Activated CD8-positive, alpha-beta memory T cell treated with anti-CD3 and anti-CD28 coated beads, Interleukin-2, amount 50 U/mL, for 48 hours (primary cell): ENCODE measurements at places on chromosomes 13 and 19.

GRCh38 chr13:45216193-45216592 is 15.3 kb upstream of the KCTD4 start:
- no peak for DNase-seq

GRCh38 chr19:28737021-28737895 is 475.7 kb downstream of the UQCRFS1 start:
- DNase-seq: no peak

DNA sequence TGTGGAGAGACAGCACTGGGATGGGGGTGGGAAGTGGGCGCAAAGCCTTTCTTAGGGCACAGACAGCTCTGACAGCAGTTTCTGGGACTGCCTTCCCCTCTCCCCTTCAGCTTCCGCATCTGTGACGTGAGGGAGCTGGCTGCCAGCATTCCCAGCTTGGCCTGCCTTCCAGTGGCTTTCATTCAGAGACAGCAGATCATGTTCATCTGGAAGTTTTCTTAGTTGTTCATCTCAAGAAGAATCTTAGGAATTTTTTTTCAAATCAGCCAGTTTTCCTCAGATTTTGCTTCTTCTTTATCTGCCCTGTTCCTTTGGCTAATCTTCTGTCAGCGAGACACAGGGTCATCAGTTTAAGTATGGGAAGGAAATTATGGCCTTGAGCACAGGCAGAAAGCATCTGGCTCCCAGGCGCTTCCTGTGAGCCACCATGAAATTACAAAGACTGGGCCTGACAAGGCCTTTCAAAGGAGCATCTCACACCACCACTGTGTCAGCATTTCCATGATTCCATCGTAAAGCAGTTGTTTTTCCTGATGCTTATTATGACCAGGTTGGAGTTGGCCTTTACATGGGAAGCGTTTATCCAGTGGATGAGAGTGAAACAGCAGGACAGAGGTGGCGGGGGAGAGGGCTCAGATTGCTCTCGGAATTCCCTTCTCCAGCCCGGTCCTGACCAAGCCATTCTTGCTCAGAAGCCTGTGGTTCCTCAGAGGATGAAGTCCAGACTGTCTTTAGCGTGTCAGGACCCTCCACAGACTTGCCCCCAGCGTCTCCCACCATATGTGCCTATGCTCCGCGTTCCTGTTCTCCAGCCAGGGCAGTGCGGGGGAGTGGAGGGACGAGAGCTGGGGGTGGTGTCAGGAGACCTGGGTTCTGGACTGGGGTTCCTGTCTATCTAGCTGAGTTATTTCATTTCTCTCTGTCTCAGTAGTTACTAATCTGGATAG is 43.6 kb downstream of the ARHGAP35 start:
- no peak for DNase-seq

DNA sequence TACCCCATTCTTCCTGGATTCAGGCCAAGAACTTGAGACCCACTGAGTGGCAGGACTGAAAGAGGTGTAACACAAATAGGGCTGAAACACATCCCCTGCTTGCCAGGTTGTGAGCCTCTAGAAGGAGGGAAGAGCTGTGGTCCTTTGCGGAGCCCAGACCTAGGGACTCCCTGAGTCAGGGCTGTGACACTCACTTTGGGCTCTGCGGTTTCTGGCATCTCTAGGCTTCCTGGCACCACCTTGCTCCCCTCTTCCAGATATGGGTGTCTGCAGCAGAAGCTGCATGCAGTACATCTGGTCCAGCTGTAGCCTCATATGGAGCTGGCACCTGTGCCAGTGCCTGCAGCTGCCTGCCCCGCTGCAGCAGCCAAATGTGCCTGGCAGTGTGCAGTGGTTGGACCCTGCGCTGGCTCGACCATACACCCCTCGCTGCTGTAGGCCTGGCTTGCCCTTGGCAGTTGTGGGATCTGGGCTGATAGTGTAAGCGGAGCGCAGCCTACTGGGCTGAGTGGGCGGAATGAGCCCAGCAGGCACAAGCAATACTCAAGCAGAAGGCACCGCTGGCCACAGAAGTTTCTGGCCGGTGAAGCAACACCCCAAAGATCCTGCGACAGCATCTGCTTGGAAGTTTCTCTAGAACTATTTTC is 290.4 kb downstream of the SLITRK6 start:
- DNase-seq: no peak

DNA sequence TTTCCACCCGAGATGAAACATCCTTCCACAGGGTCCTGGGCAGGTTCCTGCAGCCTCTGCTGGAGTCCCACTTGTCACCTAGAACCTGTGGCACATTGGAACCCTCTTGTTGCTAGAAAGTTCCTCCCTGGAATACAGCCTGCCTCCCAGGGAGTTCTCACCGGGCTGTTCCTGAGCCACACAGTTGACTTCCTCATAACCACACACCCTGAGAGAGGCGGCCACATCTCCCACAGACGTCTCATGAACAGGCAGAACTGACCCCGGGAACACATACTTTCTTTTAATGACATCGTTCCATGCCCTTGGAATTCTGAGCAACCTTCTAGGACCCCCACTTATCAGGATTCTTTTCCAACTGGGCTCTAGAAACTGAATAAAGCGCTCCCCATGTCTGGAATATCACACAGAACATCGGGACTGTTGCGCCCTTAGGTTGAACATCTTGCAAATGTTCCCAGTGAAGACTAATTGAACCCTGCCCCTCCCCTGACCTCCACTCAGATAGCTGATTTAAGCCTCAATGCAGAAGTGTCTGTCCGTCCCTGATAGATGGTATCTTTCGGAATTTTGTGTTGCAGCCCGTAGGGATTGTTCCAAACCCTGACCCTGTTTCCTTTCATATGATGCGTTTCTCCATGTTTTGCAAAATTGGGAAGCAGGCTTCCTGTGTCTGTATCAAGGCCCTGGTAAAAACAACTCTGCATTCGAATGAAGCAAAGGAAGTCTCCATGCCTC is 91.1 kb downstream of the RAB20 start:
- DNase-seq: no peak

DNA sequence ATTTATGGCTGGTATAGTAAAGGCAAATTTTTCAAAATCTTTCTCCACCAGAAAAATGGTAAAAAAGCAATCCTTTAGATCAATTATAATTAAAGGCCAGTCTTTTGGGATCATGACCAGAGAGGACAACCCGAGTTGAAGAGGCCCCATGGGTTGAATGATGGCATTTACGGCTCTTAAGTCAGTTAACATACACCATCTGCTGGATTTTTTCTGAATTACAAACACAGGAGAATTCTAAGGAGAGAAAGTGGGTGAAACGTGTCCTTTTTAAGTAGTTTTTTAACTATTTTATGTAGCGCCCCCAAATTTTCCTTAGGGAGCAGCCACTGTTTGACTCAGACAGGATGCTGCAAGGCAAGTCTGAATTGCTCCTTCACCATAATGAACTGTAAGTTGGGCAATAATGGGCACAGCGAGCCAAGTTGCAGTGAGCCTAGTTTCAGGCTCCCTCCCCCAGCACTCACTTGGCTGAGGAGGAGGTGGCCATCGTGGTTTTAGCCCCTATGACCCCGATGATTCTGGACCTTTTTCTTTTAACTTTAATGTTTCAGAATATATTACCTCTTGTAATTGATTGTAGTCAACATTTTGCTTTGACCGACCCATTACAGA is 13.6 kb upstream of the ZNF611 start:
- DNase-seq: no peak

GRCh38 chr19:54449701-54450069 is 686 bp downstream of the LENG8 start:
- peak; percentile 68 for DNase-seq

- no peak for DNase-seq
These were observed 9.2 kb upstream of the CLIP3 start for GRCh38 chr19:36041831-36042230.

DNA sequence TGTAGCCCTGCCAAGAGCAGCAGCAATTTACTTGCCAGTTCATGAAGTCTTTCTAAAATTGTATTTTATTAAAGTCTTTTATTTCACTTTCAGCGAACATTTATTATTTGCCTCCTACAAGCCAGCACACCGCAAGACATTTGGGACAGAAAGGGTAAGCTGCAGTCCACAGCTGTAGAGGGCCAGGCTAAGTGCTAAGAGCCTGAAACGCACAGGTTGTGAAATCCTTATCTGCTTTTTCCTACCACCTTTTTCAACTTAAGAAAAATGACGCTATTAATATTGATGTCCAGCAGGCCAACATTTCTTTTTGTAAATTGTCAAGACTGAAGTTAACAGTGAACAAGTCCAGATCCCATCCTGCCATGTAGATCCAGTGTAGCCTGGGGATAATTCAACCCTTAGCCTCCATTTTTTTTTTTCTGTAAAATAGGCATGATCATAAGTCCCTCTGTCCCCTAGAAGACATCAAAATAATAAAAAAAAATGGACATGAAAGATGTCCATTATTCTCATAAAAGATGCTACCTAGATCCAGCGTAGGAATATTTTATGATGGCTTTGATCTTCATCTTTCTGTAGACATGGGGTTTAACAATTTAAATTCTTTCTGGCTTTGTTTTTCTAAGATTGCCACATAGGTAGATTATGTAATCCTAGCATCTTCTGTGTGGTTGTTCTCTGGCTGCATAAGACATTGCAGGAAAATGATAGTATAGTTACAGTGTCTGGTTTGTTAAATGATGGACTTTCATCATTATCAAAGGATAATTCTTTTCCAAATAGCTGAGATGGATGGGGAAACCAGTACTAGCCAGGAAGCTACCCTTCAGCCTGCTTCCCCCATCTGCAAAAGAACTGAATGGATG is 128.4 kb downstream of the SHISA2 start:
- DNase-seq: no peak

DNA sequence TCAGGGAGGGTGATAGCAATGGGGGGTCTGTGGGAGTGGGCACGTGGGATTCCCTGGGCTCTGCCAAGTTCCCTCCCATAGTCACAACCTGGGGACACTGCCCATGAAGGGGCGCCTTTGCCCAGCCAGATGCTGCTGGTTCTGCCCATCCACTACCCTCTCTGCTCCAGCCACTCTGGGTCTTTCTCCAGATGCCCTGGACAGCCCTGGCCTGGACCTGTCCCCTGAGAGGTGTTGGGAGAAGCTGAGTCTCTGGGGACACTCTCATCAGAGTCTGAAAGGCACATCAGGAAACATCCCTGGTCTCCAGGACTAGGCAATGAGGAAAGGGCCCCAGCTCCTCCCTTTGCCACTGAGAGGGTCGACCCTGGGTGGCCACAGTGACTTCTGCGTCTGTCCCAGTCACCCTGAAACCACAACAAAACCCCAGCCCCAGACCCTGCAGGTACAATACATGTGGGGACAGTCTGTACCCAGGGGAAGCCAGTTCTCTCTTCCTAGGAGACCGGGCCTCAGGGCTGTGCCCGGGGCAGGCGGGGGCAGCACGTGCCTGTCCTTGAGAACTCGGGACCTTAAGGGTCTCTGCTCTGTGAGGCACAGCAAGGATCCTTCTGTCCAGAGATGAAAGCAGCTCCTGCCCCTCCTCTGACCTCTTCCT is 9.3 kb upstream of the CEACAM7 start:
- DNase-seq: peak; percentile 30

GRCh38 chr13:25912961-25913360 is 138.9 kb downstream of the SHISA2 start:
- DNase-seq: no peak

GRCh38 chr13:45393941-45394570 is 24.1 kb downstream of the SLC25A30 start:
- DNase-seq: no peak

GRCh38 chr13:76735641-76736040 is 150.6 kb downstream of the KCTD12 start:
- no peak for DNase-seq

DNA sequence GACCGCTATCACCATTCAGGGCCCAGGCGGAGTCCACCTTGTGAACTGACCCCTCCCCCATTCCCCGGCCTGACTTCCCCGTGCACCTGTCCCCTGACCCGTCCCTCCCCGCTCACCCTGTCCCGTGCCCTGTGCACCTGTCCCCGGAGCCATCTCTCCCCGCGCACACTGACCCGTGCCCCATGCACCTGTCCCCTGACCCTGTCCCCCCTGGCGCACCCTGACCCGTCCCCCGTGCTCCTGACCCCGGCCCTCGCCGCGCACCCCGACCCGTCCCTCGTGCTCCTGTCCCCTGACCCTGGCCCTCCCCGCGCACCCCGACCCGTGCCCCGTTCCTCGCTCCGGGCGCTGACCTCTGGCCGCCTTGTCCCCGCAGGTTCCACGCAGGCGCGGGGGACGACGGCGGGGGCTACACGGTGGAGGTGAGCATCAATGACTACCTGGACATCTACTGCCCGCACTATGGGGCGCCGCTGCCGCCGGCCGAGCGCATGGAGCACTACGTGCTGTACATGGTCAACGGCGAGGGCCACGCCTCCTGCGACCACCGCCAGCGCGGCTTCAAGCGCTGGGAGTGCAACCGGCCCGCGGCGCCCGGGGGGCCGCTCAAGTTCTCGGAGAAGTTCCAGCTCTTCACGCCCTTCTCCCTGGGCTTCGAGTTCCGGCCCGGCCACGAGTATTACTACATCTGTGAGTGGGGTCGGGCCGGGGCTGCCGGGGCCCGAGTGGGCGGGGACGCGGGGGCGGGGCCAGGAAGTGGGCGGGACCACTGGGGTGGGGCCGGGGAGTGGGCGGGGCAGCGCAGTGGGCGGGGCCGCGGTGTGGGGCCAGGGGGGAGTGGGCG is 9.7 kb downstream of the EFNA2 start:
- peak; percentile 86 for DNase-seq

GRCh38 chr13:35916146-35916545 is 215.0 kb downstream of the DCLK1 start:
- DNase-seq: no peak

DNA sequence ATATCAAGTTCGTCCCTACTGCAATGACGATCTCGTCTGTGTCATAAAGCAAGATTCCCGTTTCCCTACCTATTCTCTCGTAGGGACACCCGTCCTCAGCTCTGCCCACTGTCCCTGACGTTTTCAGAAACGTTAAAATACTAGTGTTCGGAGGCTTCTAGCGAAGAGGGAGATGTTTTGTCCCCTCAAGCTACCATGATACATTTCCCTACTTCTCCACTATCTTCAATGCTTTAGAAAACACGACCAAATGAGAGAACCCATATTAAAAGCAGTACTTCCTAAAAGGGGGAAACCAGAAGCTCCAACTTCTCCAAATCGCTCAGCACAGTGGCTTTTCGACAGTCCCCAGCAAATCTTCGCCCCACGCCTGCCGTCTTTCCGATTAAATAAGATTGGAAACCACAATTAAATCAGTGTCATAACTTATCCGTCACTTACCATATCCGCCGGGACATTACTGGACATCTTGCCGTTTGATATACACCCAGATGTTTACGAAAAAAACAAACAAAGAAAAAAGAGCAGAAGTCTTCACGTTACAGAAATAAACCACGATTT is 1.3 kb downstream of the UBL3 start:
- no peak for DNase-seq

- no peak for DNase-seq
These were observed 56.7 kb upstream of the WASF3 start for GRCh38 chr13:26500618-26501320.
